DMS153 (cell line): ENCODE measurements at places on chromosomes 12 and 14.

- DNase-seq: no peak
Observed at GRCh38 chr12:57460468-57460784, 841 bp downstream of the GLI1 start.

DNA sequence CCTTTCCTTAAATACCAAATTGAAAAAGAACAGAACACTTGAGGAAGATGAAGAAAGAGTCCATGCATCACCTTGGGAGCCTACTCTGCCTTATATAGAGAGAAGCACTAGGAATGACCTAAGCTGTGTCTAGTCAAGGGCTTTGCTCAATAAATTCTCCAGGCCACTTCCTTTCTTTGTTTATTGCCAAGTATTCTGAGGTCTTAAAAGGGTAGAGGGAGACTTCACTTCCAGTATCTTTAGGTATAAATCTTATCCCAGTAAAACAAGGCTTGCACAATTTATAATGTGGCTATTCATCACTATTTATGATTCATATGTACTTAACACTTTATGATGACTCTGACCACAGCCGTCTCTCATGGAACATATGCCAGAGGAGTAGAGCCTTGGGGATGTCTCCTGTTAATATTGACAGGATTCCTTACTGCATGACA, 85.1 kb upstream of the ARHGAP5 start:
- no peak for DNase-seq

DNA sequence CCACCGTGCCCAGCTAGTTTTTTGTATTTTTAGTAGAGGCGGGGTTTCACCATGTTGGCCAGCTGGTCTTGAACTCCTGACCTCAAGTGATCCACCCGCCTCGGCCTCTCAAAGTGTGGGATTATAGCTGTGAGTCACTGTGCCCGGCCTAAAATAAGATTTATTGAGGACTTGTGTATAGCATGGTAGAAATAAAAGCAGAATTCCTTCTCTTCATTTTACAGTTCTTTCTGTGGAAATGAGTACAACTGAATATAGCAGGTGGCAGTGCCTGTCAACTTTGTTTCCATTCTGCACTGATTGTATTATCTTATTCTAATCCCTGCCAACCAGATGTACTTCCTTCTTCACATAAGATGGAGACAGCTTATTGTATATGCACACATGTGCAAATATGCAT, 41.0 kb downstream of the DIP2B start:
- DNase-seq: no peak

DNA sequence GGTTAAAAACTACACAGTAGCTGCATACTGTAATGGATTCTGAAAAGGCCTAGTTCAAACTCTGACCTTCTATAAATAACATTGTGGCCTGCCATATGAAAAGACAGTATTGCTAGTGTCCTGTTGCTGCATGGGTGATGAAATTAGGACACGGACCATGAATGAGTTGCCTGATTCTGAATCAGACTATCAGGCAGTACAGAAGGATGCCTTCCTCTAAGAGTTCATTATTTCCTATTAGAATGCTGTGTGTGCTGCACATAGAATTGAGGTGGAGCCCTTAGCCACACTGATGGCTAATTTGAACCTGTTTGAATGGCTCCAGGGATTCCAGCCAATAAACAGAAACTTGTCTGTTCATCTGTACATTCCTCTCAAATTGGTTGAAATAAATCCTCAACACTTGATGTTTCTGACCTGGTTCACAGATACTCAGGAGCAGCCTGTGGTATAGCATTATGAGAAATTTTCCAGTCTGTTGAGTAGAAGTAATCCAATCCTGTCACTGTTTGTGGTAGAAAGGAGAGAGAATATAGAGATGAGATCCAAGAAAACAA, 483.2 kb downstream of the APAF1 start:
- no peak for DNase-seq

DNA sequence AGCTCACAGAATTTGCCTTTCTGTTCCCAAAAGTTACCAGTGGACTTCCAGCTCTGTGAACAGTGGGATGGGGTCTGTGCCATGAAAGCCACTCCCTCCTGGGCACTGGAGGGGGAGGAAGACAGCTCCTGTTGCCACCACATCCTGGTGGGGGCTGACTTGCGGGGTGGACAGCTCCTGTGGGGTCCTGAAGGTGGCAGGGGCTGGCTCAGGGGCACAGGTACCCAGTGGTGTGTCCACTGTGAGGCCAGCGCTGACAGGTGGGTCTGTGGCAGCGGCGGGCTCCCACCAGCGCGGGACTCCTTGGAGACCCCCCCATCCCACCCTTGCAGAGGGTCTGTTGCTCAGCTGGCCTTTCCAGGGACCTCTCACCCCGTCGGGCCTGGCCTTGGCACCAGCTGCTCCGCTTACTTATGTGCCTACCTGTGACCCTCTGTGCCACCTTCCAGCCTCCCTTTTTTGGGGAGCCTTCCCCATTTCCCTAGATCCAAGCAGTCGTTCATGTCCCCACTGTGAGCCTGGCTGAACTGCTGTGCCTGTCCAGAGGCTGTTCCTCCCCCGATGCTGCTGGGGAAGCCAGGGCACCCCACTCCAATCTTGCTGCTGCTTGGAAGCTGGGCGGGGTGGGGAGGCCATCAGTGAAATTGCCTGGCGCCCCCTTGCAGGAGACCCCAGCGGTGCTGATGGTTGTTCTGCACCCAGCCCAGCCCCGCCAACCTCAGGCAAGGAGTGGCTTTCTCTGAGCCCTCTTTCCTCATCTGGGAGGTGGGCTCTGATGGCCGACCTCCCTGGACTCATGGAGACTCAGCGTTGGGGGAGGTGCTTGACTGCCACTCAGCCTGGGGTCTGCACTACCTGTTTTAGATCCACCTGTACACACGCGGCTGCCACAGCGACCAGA, 2.2 kb downstream of the TEDC1 start:
- DNase-seq: no peak

DNA sequence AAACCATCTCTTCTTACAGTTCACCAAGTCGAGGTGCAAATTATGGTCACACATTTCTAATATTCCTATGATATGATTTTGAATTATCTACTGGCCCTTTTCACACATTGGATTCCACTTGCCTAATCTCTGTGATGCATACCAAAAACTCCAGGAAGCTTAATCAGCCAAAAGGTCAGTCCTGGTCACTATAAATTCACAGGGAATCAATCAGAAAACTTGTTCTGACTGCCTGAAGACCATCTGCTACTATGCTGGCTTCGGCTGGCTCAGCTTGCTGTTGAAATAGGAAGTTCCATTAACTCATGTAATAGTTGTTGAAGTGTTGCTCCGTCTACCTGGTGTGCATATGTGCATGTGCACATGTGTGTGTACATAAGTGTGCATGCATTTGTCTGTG, 142.8 kb upstream of the FLRT2 start:
- DNase-seq: no peak

DNA sequence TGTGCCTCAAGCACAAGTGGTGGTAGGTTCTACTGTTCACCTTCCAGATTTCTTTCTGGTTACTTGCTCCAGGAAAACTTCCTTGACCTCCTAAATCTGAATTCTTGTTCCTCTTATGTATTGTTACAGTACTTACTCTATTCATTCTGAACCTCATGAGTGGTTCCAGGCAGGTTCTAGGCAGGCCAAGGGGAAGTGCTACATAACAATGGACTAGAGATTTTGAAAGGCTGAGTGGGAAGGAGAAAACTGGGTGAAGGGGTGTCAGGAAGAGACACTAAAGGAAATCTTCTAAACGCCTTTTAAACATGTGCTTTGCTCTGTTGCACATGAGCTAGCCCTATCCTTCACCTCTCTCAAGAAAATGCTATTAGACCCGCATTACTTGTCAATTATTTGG, 1.6 kb downstream of the YARS2 start:
- DNase-seq: no peak

GRCh38 chr12:8065991-8066594, at the start of gene C3AR1:
TSS of gene C3AR1 (minus strand) at chr12:8066359. CDS start at chr12:8060185, 6,174 bp downstream.
- DNase-seq: no peak

- no peak for DNase-seq
Observed at GRCh38 chr14:55620277-55620676, 40.3 kb downstream of the KTN1 start.

GRCh38 chr14:21939836-21940235, 266.2 kb upstream of the OR4E1 start:
- no peak for DNase-seq

DNA sequence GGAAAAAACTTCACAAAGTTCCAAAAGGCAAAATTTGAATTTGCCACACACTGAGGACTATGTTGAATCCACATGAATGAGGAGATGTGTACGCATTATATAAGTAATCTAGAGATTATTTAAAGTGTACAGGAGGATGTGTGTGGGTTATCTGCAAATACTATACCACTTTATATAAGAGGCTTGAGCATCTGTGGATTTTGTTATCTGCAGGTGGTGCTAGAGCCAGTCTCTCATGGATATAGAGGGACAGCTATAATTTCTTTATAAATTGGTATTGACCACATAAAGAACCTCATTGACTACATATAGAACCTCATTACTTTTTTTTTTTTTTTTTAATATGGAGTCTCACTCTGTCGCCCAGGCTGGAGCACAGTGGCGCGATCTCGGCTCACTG, 32.2 kb upstream of the RXYLT1 start:
- DNase-seq: no peak

- DNase-seq: peak; percentile 35
Observed at GRCh38 chr12:902581-902980, 46.9 kb downstream of the RAD52 start.

- no peak for DNase-seq
Observed at GRCh38 chr12:98701166-98701565, 56.1 kb downstream of the APAF1 start.
